ENCODE measurements at places on chromosomes 12 and 14.

DNA sequence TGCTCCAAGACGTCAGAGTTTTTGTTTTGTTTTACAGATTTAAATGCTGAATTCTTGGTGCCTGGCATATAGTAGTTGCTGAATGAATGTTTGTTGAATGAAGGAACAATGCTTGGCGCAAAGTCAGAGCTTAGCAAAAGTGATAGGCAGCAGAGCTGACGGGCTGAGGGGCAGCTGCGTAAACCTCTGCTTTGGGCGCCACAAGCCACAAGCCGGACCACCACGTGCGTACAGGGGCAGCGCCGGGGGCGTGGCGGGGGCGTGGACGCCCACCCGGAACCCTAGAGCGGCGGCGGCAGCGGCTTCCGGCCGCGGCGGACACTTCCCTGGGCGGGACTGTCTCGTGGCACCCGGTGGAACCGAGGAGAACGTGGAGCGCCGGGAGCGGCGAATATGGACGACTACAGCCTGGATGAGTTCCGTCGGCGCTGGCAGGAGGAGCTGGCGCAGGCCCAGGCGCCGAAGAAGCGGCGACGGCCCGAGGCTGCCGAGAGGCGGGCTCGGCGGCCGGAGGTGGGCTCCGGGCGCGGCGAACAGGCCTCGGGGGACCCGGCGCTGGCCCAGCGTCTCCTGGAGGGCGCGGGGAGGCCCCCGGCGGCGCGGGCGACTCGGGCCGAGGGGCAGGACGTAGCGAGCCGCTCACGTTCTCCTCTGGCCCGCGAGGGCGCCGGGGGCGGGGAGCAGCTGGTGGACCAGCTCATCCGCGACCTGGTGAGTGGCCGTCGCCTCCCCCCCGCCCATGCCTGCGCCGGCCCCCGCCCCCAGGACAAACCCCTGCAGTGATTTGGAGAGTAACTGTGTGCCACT, at the start of gene FBXW8:
Gene FBXW8, plus strand, starts transcription at position 306 of the 807 bp plus-strand sequence. Its CDS starts 88 bp downstream, at position 394.
- DNase-seq = peak; percentile 69

- no peak for DNase-seq
These were observed 947 bp downstream of the GAS2L3 start for GRCh38 chr12:100574187-100575074.

GRCh38 chr14:32509632-32510187, 180.6 kb downstream of the AKAP6 start:
- no peak for DNase-seq

DNA sequence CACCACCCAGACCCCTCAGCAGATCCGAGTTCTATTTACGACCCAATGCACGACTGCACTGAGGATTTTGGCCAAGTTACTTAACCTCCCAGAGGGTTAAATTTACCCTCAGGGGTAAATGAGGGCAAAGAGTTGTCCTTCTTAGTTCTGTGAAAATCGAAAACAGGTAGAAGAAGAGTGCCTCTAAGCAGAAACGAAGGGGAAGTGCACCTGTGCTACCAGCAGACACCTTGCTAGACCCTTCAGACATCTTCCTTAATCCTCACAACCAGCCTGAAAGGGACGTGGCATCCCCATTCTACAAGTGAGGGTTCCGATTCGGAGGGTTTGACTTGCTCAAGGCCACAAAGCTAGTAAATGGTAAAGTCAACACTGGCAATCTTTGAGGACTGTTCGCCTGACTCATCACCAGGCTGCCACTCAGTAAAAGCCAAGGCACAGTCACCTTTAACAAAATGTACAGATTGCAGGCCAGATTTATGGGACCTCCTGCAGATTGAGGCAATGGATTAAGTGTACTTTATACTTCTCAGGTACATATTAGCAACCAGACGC, 1.6 kb downstream of the GSG1 start:
- no peak for DNase-seq

DNA sequence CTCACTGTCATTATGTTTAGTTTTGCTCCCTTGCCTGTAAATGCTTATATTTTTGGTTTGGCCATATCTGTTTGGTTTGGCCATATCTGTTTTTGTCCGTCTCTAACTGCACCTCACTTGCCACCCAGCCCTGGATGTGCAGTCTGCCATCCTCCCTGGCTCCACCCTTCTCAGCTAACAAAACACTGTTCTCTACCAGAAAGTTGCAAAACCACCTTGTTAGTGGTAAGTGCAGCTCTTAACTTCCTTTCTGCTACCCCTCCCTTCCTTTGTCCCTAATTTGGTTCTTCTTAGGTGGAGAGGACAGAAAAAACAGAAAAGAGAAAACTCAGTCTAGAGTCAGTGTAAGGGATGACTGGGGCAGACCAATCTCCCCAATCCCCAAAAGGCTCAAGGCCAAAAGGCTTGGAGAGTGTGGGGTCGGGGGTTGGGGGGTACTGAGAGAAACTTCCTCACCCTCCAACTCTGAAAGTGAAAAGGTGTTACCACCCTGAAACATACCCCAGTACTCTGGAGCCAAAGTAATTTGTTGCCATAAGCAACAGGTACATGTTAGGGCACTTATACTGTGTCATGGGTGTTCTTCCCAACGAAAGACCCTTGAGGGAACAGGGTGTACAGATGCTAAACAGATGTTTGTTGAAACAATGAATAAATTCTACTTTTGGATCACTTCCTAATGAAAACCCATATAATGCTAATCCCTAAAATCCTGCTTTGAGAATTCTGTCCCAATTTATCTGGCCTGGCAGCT, 5.0 kb downstream of the BIN2 start:
- no peak for DNase-seq

- DNase-seq = no peak
These were observed 51.8 kb downstream of the GNS start for GRCh38 chr12:64707362-64707761.

DNA sequence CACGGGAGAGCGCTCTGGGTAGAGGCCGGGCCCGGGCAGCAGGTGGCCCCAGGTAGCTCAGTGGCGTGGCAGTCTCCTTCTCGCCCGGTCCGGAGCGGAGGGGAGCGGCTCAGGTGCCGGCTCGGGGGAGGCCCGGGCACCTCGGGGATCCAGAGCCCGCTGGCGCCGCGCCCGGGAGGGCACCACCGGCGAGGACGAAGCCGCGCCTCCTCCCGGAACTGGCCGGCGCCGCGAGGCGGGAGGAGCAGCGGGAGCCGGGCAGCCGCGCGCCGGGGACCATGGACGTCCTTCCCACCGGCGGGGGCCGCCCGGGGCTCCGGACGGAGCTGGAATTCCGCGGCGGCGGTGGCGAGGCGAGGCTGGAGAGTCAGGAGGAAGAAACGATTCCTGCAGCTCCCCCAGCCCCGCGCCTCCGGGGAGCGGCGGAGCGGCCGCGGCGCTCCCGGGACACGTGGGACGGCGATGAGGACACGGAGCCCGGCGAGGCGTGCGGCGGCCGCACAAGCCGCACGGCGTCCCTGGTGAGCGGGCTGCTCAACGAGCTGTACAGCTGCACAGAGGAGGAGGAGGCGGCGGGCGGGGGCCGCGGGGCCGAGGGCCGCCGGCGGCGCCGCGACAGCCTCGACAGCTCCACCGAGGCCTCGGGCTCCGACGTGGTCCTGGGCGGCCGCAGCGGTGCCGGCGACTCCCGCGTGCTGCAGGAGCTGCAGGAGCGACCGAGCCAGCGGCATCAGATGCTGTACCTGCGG, 21.5 kb upstream of the GNS start:
- peak; percentile 23 for DNase-seq

Data from activated naive CD4-positive, alpha-beta T cell treated with anti-CD3 and anti-CD28 coated beads, Interleukin-2, amount 50 U/mL, for 16 hours (primary cell).